AG10803 (cell line): ENCODE measurements at places on chromosomes 5 and 9.

DNA sequence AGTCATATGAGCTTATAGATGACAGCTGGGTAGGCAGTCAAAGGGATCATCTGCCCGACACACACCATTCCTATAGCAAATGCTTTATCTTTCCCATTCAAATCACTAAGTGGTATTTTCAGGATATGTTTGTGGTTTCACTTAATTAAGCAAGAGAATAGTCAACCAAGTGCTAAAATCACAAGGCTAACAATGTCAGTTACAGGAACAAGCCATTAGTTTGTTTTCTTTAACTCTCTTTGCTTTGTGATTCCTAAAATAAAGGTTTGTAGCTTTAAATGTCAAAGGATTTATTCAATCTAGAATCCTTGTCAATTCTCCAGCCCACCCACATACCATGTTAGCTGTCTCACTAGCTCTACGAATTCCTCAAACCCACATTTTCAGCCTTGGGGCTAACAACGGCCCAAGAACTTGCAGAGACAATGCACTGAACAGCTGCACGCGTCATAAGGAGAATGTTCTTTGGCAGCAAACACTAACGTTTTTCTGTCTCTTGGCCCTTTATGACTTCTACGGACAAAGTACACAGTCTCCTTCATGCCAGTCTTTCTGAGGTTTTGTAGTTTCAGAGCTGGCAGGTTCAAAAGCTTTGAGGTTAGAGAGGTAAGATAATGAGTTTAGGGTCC, 56.6 kb downstream of the ELAVL2 start:
- DNase-seq = peak; percentile 78

DNA sequence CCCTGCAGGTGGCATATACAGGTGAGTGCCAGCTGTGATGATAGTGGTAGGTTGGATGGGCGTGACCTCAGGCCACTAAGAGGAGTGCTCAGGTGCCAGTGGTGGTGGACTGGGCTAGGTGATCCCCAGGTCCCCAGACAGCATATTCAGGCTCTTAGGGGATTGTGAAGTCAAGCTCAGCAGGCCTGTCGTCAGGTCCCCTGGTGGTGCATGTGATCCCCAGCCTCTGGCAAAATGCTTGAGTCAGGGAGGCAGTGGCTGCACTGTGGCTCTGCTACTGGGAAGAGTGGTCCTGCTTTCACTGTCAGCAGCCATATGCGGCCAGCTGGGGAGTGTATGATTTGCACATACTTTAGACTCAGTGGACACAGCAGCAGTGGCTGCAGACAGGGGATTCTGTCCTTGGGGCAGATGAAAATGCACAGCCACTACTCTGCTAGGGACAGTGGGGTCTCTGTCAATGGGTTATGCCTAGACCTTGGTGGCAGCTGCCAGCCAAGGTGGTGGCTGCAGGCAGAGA, 31.6 kb upstream of the CTSL start:
- DNase-seq = no peak

- no peak for DNase-seq
Observed at GRCh38 chr5:36590513-36591286, 15.7 kb upstream of the SLC1A3 start.

DNA sequence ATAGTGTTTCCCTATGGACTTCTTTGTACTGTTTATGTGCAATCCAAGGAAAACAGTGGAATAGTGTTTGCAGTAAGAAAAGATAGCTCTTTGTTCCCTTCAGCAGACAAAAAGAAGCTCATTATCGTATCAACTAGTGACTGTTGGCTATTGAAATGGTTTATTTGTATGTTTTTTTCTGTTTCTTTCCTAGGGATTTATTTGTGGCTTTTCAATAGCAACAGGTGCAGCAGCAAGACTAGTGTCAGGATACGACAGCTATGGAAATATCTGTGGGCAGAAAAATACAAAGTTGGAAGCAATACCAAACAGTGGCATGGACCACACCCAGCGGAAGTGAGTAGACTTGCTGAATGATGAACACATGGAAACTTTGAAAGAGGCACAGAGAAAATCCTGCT, 65.1 kb downstream of the SLC44A1 start:
- no peak for DNase-seq

DNA sequence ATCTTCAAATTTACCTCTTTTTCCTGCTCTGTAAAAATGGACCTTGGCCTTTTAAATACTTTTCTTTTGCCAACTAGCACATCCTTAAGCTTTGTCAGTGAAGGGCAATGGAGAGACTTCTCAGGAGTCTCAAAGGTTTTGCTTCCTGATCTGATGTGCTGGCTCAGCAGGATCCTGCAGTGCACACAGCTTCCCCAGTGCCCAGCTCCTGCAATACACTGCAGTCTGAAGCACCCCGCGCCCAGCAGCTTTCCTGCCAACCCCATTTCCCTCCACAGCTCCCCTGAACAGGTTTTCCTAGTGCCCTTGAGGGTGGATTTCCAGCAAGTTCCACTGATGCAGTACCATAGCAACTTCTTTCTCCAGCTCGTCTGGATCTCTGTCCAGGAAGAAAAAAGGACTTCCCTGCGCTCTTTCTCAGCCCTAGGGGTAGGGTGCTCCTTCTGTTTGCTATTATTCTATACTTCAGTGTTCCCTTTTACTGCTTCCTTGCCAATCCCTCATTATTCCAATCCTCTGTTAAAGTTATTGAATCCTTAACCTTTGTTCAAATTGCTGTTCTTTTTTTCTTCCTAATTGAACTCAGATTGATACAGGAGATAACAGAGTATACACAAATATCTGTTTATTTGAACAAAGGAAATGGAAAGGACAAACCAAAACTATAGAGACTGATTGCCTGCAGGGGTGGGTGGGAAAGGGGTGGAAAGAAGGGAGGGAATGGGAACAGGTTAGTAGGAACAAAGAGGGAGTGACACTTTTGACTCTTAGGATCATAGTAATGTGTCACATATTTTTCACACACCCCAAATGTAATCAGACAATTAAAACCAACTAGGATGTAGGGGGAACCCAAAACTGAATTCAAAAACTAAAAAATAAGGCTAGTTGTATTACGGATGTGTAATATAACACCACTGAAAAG, 8.5 kb downstream of the SNAPC3 start:
- no peak for DNase-seq

DNA sequence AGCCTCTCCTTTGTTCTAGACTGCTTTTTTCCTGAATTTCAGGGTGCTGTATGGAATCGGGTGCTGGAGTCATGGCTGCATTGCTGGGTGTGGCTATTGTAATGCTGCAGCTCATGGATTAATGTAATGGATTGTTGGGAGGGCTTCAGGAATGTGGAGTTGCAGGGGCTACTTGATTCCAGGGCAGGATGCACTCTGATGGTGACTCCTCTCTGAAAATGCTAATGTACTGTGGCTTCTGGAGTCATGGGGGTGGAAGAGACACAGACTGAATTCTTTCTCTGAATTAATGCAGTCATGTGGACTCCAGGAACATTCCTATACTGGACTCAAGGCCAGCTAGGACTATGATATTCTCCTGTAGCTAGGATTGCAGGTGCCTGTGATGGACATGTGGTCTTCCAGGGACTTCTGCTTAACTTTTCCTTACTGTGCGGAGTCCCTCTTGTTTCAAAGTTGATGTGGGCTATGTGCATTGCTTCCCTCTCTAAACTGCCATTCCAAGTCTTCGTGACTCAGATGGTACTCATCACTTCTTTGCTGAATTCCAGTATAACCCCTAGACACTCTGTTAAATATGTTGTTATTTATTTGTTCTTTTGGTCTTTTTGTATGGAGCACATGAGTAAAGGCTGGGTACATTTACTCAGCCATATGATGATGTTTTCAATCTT, 396.2 kb downstream of the KCTD16 start:
- peak; percentile 6 for DNase-seq

DNA sequence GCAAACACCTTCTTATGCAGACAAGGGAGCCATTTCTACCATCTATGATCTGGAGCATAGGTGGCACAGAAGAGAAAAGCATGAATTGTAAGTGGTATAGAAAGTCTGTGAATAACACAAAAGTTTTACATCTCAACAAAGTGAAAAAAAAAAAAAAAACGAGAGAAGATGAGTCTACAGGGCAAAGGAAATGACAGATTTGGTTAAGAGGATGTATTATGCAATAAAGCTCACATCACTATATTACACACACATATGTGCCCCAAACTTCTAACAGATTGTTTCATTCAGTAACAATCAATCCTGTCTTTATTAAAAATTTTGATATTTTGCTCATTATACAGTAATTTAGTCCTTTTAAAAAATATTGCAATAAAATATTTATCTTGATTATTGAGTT, 49.8 kb downstream of the CERT1 start:
- DNase-seq = peak; percentile 60

- no peak for DNase-seq
Observed at GRCh38 chr5:126513703-126514102, 81.3 kb downstream of the ALDH7A1 start.

DNA sequence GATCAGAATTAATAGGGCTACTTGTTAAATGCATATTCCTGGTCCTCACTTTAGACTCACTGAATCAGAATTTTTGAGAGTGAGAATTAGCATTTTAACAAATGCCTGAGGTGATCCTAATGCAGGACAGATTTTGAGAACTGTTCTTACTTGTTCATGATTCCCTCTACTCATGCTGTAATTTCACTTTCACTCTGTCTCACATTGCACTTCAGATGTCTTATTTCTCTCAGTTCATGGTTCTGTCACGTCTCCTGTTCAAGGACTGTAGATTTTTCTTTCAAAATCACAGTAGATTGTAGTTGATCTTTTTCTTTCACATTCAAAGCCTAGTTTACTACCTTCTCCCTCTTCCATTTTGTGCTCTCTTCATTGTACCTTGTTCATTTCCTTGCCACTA, 54.3 kb downstream of the ADGRV1 start:
- DNase-seq = no peak

GRCh38 chr9:111298731-111299598, 31.1 kb downstream of the OR2K2 start:
- peak; percentile 77 for DNase-seq

DNA sequence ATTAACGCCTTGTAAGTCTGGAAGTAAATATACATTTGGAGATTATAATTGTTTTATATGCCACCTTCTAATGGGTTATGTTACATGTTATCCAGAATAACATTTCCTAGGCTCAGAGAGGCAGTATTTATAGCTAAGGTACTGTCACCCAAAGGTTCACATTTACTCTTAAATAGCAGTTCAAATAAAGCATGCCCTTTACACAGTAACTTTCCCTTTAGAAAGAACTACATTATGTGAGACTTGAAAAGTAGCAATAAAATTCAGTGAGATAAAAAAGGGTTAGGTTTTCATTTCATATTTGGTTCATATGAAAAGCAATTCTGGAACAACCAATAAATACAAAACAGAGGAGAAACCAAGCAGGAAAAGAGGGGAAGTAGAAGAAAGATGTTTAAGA, 35.1 kb downstream of the SKIC3 start:
- DNase-seq = no peak

DNA sequence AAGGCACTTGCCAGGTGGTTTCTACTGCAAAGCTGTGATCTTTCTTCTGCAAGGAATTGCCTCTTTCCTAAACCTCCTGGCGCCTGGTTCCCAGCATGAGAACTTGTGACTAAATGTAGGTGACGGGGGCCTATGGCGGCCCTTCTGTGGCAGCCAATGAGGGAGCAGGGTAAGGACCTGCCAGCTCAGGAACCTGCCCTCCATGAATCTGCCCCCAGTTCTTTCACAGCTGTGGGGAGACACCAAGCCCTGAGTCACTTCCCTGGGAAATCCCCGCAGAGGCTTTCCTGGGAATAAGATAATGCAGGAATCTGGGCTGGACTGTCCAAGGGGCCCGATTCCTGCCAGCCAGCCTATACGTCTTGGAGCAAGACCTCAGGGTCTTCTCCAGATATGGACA, 56.7 kb upstream of the CTNNA1 start:
- DNase-seq = peak; percentile 33

GRCh38 chr5:14171621-14172020, 28.5 kb downstream of the TRIO start:
- peak; percentile 73 for DNase-seq

GRCh38 chr5:113122053-113122452, 145.5 kb downstream of the DCP2 start:
- DNase-seq = peak; percentile 97

GRCh38 chr9:112703304-112703703, 14.6 kb downstream of the INIP start:
- DNase-seq = no peak

DNA sequence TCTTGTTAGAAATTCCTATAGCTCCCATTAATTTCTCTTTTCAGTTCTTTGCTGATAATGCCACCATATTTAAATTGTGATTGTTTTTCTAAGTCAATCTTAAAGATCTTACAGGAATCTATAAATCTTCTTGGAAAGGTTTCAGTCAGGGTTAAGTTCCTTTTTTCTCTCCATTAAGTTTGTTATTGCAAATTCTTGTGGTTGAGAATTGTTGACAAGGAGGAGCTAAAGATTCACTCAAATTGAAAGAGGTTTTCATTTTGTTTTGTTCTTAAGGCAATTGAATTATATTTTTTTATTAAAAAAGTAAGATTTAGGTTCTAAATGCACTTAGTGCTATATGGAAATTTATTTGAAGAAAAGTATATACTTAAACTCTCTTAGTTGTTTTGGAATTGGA, 213.4 kb downstream of the PRR16 start:
- no peak for DNase-seq

DNA sequence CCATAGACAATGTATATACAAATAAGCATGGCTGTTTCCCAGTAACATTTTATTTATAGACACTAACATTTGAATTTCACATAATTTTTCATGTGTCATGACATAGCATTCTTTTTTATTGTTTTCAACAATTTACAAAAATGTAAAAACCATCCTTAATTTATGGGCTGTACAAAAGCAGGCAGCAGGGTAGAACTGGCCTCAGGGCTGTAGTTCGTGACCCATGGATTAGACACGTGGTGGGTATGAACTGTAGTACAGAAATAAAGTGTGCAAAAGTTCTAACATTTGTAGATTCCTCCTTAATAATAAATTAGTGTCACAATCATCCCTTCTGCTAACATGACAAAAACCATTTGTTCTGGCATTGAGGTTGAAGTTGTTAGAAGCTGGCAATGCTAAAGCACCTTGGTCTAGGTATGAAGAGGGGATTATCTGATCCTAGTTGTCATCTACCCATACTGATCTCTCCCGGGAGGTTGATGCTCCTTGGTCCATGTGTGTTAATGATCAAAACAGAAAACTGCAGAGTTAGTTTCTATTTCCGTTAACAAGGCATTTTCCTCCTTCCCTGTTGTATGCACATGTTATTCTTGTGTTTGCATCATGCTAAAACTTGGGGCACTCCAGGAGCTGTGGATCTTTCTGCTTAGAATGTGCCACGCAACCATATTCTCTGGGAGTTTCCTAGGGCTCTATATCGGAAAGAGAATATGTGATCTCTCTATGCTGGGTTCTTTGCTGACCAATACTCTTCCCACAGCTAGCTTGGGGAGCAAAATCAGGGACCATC, 917.6 kb downstream of the TLE1 start:
- DNase-seq = no peak

GRCh38 chr5:149747141-149747832, 17.2 kb downstream of the PPARGC1B start:
- DNase-seq = no peak
